ENCODE measurements at places on chromosomes 12 and 14.

GRCh38 chr14:74824997-74825396 lies 50.9 kb downstream of the PROX2 start:
- DNase-seq = peak; percentile 57

DNA sequence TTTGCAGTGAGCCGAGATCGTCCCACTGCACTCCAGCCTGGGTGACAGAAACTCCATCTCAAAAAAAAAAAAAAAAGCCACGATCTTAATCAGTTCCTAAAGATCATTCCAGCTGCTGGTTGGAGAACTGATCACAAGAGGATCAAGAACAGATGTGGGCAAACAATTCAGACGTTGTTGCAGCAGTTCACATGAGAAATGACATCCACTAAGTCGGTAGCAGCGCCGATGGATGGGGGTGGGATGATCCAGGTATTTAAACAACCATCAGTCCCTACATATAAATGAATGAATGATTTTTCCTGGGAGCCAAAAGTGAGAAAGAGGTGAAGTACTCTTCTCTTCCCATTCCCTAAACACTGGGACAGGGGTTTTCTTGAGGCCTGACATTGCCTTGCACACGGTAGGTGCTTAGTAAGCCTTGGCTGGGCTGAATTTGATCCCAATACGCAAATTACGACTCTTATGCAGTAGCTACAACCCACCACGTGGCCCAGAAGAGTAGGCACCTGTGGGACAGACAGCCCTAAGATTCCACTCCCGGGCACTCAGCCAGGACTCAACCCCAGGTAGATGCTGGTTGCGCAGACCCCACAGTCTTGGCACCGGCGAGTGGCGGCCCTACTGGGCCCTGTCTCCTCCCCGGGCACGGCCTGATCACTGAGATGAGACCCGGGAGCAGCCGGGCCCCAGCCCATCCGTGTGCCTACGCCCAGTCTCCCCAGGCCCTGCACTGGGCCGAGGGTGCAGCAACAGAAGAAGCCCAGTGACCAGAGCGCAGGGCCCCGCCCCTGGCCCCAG lies 565 bp downstream of the SPRYD3 start:
- peak; percentile 91 for DNase-seq

GRCh38 chr12:115697340-115697739 lies 580.2 kb downstream of the MED13L start:
- DNase-seq = no peak

DNA sequence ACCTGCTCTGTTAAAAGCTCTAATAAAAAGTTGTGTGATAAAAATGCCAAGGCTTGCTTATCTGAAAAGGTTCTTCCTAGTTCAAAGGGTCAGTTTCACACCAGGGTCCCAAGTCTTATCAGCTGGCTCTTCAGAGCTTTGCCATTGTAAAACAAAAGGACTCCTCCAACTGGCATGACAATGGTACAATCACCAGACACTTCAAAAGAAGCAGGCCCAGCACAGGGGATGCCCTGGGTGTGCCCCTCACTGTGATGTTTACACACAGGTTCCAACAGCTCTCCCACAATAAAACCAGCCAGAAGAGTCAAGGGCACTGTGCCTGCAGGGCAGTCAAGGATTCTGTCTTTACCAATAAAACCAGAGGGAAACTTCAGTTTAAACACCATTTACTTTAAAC lies 78.7 kb downstream of the PRICKLE1 start:
- no peak for DNase-seq

DNA sequence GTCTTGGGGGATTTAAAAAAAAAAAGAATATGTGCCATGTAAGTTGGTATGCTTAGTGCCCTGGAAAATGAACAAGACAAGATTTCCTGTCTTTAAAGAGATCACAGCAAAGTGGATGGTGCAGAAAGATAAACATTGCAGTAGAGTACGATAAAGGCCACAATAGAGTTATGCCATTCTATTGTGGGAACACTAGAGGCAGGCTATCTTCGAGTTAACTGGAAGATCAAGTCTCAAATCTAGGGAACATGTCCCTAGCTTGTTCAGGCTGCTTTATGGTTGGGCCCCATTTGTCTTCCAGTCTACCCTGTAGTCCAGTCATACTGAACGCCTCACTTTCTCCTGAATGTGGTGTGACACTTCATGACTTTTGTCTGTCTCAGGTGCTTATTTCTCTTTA lies 18.7 kb upstream of the CCT2 start:
- no peak for DNase-seq

GRCh38 chr12:51949342-51950030 lies 2.0 kb upstream of the ACVR1B start:
- no peak for DNase-seq

- peak; percentile 56 for DNase-seq
Measured at GRCh38 chr12:121781998-121782979, 11.2 kb downstream of the RHOF start.

- DNase-seq = peak; percentile 88
Measured at GRCh38 chr14:21846227-21846885, 172.7 kb upstream of the OR4E1 start.

- no peak for DNase-seq
Measured at GRCh38 chr12:23217158-23217557, 592.2 kb downstream of the ETNK1 start.

- DNase-seq = no peak
Measured at GRCh38 chr12:53071591-53072551, 7.3 kb downstream of the SPRYD3 start.

DNA sequence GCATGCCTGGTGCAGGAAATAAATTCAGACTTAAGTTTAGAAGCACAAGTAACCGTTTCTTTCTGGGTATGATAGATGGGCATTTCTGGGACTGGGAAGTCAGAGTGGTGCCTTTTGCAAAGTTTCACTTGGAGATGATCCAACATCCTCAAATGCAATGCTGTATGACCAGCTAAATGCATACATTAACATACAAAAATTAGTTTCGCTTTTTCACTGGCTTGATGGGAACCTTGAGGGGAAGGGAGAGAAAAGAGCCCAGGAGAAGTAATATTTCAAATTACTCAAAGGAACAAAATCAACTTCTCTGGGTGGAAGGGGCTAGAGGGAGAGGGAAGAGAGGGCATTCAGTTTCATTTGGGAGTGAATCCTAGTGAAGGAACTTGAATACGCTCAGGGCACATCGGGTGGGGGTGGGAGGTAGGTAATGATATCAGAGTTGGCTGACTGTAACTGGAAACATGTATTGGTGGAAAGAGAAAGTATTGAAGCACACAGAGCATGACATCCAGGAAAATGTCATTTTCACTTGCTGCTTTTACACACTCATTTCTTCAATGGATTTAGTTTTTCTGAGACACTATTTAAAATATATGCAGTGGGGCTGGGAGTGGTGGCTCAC lies 175.5 kb downstream of the PTPRO start:
- no peak for DNase-seq

GRCh38 chr14:100111931-100112704 lies 46.9 kb downstream of the EVL start:
- no peak for DNase-seq

GRCh38 chr12:119673634-119674033 lies 5.7 kb downstream of the PRKAB1 start:
- no peak for DNase-seq

- peak; percentile 52 for DNase-seq
Measured at GRCh38 chr14:56004786-56005185, 113.4 kb upstream of the PELI2 start.

- no peak for DNase-seq
Measured at GRCh38 chr12:50187084-50187900, 20.1 kb upstream of the CERS5 start.

- DNase-seq = no peak
Measured at GRCh38 chr14:99971941-99972747, 93.1 kb upstream of the EVL start.

- DNase-seq = peak; percentile 69
Measured at GRCh38 chr12:121712190-121712460, 427 bp upstream of the TMEM120B start.

GRCh38 chr12:5488626-5488955 lies 56.7 kb downstream of the NTF3 start:
- DNase-seq = no peak

- DNase-seq = no peak
Measured at GRCh38 chr14:93987376-93987775, 9.7 kb upstream of the CCDC197 start.

DNA sequence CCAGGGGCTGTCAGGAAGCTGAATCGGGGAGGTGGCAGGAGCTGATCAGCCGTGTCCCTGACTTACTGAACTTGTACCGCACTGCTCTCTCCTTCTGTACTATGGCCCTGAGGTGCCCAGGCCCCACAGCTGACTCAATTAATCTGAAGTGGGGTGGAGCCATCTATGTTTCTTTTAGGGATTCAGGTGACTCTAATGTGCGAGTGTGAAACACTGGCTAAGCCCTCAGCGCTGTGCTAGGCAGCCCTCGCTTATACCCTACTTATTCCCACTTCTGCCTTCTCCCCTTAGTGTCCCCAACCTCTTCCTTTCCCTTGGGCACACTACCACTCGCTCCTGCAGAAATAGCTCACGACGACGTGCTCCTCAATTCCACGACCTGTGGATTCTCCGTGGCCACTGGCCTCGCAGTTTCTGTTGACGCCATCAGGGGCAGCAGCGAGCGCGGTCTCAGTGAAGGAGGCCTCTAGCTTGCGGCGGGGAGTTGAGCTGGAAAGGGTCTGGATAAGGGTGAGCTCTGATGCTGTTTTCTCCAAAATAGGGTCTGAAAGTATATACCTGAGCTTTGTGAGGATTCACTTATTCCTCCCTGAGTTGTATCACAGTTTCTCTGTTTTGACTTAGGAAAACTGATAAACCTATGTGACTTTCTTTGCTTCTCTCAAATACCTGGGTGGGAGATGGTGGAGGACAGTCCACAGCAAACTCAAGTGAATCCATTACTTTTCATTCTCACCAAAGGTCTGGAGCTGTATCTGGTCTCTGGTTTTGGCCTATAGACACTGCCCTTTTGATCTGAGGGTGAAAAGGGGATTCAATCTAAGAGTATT lies 167.6 kb downstream of the SLC41A2 start:
- DNase-seq = peak; percentile 59

DNA sequence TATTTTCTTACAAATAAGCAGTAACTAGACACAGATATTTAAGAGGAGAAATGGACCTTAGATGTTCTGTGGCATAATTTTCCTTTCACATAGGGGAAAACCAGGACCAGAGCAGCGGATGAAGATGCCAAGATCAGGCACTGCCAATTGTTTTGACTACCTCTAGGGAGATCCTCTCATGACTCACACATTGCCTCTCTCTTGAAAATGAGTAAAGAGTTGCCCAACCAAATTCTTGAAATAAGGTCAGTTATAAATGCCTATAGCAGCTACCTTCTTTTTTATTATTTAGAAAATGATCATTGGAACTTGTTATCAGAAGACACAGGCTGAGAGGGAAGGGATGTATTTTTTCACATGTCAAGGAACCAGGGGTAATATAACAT lies 263.4 kb upstream of the PLEKHG7 start:
- DNase-seq = no peak

DNA sequence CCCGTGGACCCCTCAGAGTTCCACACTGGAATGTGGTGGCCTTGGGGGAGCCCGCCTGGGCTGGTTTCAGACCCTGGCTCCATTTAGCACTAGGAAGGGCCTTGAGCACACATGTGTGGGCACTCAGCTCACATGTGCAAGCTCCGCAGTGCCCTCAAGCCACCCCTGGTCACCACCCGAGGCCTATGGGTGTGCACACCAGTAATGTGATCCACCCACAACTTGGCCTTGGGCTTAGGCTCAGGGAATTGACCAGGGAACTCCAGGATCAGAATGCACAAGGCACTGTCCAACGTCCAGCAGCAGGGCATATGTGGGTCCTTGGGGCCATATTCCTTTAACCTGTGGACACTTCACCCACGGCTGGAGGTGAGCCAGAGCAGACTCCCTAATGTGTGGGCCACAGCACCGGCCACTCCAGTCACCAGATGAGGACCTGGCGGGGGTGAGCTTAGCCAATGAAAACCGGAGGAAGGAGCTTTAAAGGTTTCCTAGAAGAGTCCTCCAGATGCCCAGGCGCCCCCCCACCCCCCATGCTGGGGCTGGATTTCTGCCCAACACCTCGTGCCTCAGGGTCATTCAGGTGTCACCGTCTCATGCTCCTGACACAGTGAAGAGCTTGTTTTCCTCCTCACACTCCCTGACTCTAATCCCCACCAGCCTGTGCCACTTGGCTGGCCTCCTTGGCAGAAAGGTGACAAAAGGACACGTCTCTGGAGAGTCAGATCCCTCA lies 209.2 kb downstream of the ZFP36L1 start:
- DNase-seq = no peak

DNA sequence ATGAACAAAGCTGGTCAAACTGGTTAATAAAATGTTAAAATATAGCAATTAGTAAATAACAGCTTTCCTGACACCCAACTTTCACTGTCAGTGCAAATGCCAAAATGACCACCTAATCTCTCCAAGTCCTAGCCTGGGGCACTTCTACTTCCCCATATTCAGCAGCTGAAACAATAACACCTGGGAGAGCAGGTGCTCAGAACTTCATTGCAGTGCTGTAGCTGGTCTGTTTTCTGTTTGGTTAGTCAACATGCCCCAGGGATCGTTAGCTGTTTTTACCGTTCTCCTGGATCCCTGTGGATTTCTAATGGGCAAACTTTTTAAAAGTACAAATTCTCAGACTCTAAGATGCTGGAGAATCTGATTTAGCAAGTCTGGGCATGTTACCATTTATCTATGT lies 759.7 kb downstream of the GALC start:
- DNase-seq = peak; percentile 61

DNA sequence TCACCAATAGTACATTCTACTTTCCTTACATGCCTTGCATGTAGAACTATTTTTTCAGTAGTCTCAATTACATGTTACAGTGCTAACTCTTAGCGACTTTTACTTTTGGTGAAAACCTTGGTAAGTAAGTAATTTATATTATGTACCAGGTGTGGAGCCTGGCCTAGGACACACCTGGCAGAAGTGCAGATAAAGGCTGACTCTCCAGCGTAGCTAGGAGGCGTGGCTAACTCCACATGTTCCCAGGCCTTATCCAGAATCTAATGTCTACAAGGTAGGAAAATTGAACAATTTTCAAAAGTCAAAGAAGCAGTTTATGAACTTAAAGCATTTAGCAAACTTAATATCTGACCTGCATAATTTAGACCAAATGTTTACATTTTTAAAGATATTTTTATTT lies 157.4 kb downstream of the DHRS2 start:
- DNase-seq = no peak

GRCh38 chr12:46414591-46415268 lies 42.2 kb upstream of the SLC38A2 start:
- DNase-seq = no peak

DNA sequence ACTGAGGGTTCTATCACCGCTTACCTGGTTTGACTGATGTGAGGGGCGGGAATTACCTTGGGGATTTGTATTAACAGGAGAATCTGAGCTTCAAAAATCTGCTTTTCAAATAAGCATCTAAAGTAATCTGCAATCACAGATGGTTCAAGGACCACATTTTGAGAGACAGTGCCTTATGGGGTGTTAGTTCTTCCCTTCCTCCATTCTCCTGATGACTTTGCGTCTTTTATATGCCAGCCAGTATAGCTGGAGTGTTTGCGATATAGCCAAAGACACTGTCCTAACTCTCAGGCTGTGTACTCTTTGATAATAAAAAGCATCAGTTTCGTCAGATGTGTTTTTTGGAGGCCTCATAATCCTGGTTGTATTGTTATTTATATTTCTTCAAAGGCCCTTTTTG lies 39.5 kb downstream of the PPHLN1 start:
- no peak for DNase-seq

- no peak for DNase-seq
Measured at GRCh38 chr12:44703182-44703910, 172.8 kb downstream of the NELL2 start.

Measured in Karpas-422 (cell line).